ENCODE measurements at places on chromosomes 3 and 15.

DNA sequence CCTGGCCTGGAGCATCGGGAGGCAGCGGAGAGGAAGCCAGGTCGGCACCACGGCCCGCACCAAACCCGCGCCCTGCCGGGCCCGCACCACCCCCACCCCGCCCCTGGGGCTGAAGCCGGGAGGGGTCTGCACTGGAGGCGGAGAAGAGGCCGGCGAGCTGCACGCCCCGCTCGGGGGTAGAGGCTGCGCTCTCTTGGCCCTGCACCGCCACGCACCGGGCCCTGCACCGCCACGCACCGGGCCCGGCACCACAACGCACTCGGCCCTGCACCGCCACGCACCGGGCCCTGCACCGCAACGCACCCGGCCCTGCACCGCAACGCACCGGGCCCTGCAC, 41.4 kb downstream of the MUC20 start:
- no peak for DNase-seq

DNA sequence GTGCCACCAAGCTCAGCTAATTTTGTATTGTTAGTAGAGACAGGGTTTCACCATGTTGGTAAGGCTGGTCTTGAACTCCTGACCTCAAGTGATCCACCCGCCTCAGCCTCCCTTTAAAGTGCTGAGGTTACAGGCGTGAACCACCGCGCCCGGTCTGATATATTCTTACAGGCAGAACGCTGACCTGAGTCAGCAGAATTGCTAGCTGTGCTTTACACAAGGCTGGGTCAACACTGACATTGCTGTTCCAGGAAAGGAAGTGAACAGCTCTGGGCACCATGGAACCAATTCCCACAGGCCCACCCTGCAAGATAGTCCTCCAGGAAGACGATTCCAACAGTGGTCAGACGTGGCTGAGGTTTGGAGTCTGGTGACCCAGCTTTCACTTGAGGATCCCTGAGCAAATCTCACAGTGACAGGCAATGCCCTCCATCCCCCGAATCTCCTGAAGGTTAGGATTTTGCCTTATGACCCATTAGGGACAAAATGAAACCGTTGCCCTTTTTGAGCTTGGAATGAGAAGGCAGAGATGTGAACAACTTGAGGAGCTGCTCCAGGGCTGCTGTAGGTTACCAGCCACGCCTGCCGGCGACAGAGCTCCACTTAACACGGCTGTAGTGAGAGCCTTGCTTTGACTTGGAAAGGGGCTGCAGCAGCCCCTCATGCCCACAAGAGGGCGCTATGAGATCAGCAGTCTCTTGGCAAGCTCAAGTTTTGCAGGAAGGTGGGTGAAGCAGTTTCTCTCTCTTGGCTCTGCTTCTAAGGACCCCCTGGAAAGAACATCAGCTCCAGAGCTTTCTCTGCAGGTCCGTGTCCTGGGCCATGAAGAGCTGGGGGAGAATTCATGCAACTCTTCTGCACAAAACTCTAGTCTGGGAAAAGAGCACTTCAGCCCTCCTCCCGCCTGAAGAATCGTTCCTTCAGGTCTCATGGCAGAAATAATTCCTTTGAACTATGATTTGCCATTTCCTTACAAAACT, 74.1 kb downstream of the SENP2 start:
- DNase-seq = peak; percentile 83

DNA sequence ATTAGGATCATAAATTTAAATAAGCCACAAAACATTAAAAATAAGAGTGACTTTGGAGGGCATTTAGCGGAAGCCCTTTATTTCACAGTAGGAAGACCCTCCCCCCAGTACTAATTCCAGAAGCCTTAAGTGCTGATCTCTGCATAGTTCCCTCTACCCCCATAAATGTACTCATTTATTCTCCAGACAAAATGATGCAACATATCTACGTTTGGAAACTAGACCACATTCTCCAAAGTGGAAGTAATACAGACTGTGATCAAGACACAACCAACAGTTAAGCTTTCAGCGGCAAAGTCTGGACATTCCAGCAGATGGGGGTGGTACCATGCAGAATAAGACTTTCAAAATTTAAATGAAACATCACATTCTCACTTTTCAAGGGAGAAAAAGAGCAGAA, 44.8 kb upstream of the RPS17 start:
- no peak for DNase-seq

DNA sequence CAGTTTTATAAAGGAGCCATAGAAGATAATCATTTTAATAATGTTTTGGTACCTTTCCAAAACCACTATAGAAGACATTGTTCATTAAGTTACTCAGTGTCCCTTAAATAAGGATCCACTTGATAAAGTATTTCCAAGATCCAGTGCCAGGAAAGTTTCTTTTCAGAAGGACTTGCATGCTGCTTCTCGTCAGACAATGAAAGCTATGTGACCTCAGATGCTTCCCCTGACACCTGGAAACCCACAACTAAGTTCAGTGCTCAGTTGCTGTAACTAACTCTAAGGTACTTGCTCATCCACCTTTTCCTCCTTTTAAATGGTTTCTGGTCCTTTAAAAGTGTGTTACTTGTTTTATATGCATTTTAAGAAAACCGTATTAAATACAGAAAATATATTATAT, 7.3 kb downstream of the SSR3 start:
- no peak for DNase-seq

DNA sequence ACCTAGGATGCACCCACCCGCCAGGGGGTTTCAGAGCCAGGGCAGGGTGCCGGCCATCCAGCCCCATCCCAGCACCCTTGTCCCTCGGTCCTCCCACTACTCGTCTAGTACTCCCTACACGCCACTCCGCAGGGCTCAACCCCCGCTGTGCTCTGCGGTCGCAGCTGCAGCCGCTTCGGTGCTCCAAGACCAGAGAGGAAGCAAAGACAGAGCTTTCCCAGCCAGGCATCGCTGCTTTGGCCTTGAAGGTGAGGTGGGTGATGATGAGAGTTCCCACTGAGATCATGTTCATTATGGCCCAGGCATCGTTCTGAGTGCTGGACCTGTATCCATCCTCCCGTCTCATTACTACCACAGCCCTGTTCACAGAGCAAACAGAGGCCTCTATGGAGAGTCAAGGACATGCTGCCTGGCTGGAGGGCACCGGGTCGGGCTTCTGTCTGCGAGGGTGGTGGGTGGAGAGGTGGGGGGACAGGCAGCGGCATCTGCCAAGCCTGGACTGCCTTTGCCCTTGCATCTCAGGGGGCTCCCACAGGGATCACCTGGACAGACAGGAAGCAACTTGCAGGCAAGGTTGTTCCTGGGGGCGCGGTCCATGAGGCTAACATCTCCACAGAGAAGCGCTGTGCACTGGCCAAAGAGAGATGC, 66.9 kb downstream of the KLF13 start:
- DNase-seq = peak; percentile 58

- DNase-seq = peak; percentile 67
Observed at GRCh38 chr3:62416144-62416543, 42.8 kb upstream of the FEZF2 start.

GRCh38 chr15:36632226-36632625, 52.8 kb downstream of the CDIN1 start:
- peak; percentile 79 for DNase-seq

DNA sequence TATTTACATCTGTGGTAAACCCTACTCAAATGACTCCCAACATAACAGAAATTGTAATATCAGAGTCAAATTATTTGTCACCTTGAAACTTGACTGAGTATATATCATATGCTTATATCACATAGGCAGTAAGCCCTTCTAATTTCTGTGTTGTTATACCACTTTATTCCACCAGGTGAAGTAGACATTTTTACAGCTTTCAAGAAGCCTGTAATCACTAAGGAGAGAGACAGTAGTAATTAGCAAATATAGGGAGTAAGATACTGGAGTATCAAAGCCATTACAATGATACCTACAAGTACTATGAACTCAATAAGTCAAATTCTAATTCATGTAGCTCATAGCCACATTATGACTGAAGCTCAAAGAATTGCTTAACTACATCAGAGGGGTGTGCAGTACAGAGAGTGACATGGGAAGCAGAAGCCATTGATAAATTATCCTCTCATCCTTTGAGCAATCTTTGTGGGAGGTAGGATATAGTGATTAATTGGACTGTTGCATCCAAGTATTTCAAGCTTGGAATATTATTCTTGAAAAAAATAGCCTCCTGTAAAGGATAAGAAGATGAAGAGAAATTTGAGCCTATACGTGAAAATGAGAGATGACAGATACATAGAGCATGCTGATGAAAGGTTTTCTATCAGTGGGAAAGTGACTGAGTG, 1005.9 kb downstream of the ZPLD1 start:
- DNase-seq = peak; percentile 16

- peak; percentile 81 for DNase-seq
Observed at GRCh38 chr3:189842681-189843602, 211.8 kb downstream of the TP63 start.

GRCh38 chr3:55634345-55634744, 147.2 kb upstream of the WNT5A start:
- DNase-seq = no peak

- no peak for DNase-seq
Observed at GRCh38 chr15:79004336-79004735, 59.5 kb upstream of the CTSH start.

Data from NCI-H69 (cell line).